Mesendoderm (in vitro differentiated cells): ENCODE measurements at places on chromosomes 5 and 9.

GRCh38 chr9:15873573-15874177 is 320.8 kb downstream of the CCDC171 start:
- DNase-seq: peak; percentile 40

DNA sequence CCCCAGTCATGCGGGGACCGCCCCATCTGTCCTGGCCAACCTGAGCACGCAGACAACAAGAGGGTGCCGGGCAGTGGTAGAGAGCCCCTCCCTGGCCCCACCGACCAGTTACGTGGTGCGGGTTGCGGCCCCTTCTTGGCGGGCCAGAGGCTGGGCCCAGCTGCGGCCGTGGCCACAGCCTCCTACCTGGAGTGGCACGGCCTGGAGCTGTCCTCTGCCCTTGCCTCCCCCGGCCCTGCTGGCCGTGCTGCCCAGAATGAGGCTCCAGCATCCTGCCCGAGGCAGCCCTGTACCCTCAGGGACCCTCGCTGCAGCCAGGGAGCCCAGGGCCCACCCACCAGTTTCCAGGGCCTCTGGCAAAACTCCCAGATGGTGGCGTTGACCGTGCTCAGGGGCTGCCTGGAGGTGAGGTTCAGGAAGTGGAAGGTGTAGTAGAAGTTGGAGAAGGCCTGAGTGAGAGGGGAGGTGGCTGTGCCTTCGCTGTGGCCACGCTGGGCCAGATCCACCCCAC is 5.7 kb downstream of the ENTPD8 start:
- DNase-seq: no peak

GRCh38 chr5:133396814-133397213 is 215.5 kb downstream of the FSTL4 start:
- DNase-seq: no peak

- no peak for DNase-seq
These were observed 157.4 kb downstream of the RMI1 start for GRCh38 chr9:84137968-84138367.

- no peak for DNase-seq
These were observed 22.1 kb upstream of the RARS1 start for GRCh38 chr5:168464214-168464613.

GRCh38 chr5:127650649-127651048 is 1.8 kb downstream of the CTXN3 start:
- no peak for DNase-seq

- no peak for DNase-seq
These were observed 1185.1 kb upstream of the C9orf72 start for GRCh38 chr9:28758341-28758740.

DNA sequence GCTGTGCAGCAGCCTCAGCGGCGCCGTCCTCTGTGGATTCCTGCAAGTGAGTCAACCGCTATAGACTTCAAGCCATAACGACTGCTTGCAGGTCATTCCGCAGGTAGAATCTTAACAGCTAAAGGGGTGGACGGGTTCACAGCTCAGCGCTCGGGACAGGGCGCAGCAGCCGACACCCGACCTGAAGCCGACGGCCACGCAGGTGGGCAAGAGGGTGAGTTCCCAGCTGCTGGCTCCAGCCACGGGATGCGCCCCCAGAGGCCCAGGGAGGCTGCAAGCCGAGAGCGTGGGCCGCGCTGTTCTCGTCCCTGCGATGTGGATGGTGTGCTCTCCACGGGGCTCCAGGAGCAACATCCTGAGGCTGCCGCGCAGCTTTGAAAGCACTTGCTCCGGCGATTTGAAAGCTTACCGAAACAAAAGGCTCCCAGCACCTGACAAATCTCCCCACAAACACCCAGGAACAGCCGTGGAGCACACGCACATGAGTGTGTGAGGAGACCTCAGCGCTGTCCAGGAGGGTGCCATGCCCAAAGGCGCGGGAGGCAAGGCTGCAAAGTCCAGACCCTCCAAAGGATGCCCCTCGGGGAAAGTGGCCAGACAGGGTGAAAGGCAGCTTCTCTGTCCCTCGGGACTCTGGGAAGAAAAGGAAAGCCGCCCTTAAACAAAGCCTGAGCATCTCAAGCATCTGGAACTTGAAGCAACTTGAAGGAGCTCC is 48.7 kb downstream of the EXD3 start:
- DNase-seq: no peak
